Endothelial cell of umbilical vein (primary cell): ENCODE measurements at places on chromosomes 13 and 19. TPM values are rescaled to one million over a fixed set of nuclear protein-coding genes. Genes with fewer than 3 reads are reported as not detected.
A peak's percentile ranks its signal among the peaks of the same experiment; 100 is the strongest.

- H3K4me1 ChIP-seq: peaks cover 9% of the 10 kb centered on the region
- H3K27me3 ChIP-seq: no peaks in the 10 kb centered on the region
Measured at GRCh38 chr19:18488838-18489626, 32.8 kb downstream of the ELL start.

DNA sequence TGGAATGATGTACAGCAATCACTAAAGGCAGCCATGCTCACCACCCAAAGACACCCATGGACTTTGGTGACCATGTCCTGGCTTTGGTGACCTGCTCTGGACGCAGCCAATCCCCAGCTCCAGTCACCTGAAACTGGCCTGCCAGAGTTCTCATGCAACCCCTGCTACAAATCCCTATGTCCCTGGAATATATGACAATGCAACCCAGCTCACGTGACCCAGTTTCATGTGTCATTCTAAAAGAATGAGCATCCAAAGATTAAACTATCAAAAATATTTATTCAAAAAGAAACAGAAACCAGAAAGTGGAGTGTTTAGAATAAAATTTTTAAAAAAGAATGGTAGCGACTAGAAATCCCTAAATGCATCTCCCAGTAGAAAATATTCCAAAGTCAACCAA, 203.3 kb upstream of the IRS2 start:
- no peak for DNase-seq
- no peak overlapping the region for H3K4me3 ChIP-seq
- H3K27me3 ChIP-seq: no peaks in the 10 kb centered on the region
- H3K27ac ChIP-seq: no peak overlapping the region

DNA sequence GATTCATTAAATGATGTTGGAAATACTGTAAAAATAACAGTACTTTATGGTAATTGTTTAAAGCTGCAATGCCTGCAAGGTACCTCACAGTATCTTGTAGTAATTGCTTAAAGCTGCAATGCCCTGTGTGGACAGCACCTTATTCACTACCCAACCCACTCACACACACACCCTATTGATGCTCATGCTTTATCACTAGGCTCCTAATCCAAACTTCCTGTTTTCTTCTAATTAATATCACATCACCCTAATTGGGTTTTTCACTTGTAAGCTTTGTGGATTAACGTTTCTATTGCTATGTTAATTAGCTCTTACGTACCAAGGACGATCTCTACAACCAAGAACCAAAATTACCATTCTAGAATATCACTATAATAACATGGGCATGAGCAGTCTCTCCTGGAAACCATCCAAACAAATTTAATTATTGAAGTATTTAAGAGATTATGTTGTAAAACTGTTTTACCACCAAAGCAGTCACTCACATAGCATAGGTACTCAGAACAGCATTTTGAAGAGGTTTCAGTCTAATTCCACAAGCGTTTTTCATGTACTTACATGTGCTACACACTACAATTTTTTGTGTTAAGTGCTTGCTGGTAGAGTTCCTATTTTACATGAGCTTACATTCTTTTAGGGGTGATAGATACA, 303.8 kb downstream of the PCDH9 start:
- peaks cover 13% of the 10 kb centered on the region for H3K4me1 ChIP-seq
- no peak for DNase-seq
- H3K36me3 ChIP-seq: no peaks in the 10 kb centered on the region
- H3K27ac ChIP-seq: no peak overlapping the region

- peak; percentile 58 for DNase-seq
- peaks cover 2% of the 10 kb centered on the region for H3K36me3 ChIP-seq
- no peaks in the 10 kb centered on the region for H3K27me3 ChIP-seq
- peak overlapping the region; percentile 91 for H3K4me3 ChIP-seq
- peak overlapping the region; percentile 69 for H3K27ac ChIP-seq
Measured at GRCh38 chr13:113209759-113210421, 477 bp downstream of the CUL4A start.

GRCh38 chr13:104987621-104988020, 1547.8 kb downstream of the EFNB2 start:
- H3K4me1 ChIP-seq: peaks cover 26% of the 10 kb centered on the region
- H3K27me3 ChIP-seq: no peaks in the 10 kb centered on the region
- DNase-seq: peak; percentile 72
- H3K36me3 ChIP-seq: no peaks in the 10 kb centered on the region

DNA sequence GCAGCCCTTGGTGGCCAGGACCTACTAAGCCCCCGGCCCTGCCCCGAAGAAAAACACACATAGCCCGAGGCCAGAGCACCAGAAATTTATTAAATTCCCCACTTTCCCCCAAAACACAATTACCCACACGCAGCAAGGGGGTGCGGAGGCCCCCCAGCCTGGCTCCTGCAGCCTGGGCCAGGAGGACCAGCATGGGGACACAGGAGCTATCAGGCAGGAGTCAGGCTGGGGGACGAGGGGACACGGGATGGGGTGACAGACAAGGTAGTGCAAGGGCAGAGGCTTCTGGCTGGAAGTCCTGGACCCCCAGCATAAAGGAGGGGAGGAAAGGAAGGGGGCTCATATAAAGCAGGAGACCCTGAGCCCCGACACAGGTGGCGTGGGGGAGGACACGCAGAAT, 3.1 kb downstream of the RNU6-9 start:
- peaks cover 11% of the 10 kb centered on the region for H3K36me3 ChIP-seq
- H3K27me3 ChIP-seq: no peaks in the 10 kb centered on the region
- no peak overlapping the region for H3K27ac ChIP-seq
- DNase-seq: no peak
- no peaks in the 10 kb centered on the region for H3K4me1 ChIP-seq

DNA sequence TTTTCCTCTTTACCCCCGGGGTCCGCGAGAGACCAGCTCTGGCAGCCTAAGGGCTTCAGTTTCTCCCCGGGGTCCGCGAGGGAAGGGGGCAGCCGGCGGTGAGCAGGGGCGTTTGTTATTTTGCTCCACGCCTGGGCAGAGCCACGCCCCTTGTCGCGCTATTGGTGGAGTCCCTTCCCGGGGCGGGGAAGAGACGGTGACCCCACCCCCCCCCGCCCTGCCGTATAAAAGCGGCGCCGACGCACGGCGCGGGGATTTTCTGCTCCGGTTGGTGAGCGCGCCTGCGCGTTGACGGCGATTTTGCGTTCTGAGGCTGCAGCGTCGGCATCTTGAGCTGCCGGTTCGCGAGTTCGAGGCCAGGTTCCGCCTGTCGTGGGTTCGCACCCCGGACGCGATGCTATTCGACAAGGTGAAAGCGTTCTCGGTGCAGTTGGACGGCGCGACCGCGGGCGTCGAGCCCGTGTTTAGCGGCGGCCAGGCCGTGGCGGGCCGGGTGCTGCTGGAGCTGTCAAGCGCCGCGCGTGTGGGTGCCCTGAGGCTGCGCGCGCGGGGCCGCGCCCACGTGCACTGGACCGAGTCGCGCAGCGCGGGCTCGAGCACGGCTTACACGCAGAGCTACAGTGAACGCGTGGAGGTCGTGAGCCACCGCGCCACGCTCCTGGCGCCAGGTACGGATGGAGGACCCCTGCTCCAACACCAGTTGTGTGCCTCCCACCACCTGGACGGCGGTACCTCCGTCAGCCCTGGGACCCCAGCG, at the start of gene ARRDC2:
TSS of gene ARRDC2 (plus strand) at position 254 of the 757 bp plus-strand sequence. CDS start at position 395, 141 bp downstream.
- H3K27me3 ChIP-seq: no peaks in the 10 kb centered on the region
- peak; percentile 92 for DNase-seq
- H3K4me1 ChIP-seq: peaks cover 7% of the 10 kb centered on the region
- H3K4me3 ChIP-seq: peak within 1 kb of the TSS; percentile 18
- peak within 1 kb of the TSS; percentile 22 for H3K27ac ChIP-seq
- peaks cover 20% of the 10 kb centered on the region for H3K36me3 ChIP-seq

GRCh38 chr19:57052081-57052480, 67.7 kb upstream of the USP29 start:
- no peaks in the 10 kb centered on the region for H3K4me1 ChIP-seq
- H3K36me3 ChIP-seq: no peaks in the 10 kb centered on the region
- no peak for DNase-seq
- no peaks in the 10 kb centered on the region for H3K27me3 ChIP-seq

DNA sequence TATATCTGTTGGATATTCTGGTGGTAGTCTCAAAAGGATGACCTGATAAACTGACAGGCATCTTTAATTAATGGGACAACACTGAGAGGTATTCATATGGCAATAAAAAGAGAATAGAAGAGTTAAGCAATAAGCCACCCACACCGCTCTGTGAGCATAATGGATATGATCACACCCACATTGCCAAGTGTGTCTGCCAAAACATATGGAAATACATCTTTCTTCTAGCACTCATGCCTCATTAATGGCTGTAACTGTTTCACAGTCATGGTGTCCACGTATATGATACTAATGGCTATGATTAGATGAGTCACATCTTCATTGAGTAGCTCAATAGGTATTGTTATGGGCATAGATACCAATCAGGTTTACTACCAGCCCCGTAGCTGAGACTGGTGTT, 13.1 kb downstream of the IGFL3 start:
- no peak overlapping the region for H3K27ac ChIP-seq
- no peaks in the 10 kb centered on the region for H3K4me1 ChIP-seq
- H3K27me3 ChIP-seq: peaks cover 29% of the 10 kb centered on the region
- H3K4me3 ChIP-seq: no peak overlapping the region
- no peaks in the 10 kb centered on the region for H3K36me3 ChIP-seq
- no peak for DNase-seq

DNA sequence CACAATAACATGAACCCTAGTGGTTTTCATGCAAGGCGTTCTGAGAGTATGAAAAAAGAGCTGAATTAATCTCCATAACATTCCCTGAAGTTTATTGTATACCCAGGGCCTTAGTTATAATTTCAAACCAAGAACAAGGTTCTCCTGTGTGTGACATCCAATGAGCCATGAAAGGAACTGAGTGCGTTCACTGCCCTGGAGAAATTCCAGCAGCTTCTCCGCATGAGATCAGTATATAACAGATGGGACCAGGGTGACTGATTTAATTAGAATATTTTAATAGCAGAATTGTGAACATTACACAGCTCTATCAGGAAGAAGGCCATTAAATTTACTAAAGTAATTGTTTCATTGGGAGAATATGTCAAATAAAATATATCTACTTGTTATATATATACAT, 1190.5 kb upstream of the SLC10A2 start:
- no peak for DNase-seq
- peaks cover 3% of the 10 kb centered on the region for H3K4me1 ChIP-seq
- no peaks in the 10 kb centered on the region for H3K27me3 ChIP-seq

DNA sequence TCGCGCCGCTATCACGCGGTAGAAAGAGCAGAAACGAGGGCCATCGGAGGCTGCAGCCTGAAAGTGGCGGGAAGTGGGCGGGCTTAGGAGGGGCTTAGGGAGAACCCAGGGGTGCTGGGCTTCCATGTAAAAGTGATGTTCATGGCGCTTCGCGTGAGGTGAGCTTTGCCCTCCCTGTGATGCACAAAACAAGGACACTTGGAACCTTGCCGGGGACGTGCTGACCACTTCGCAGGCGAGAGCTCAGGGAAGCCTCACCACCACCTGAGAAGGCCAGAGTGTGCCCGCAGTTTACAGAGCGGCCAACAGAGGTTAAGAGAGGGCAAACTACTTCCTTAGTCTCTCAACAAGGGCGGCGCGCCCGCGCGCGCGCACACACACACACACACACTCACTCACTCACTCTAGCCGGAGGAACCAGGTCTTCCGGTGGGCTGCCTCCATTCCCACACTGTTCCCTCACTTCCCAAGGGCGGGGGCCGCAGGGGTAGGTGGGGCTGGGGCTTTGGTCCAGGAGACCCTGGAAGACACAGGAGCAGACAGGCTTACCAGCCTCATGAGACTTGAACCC, 651 bp downstream of the GAPDHS start:
- H3K4me1 ChIP-seq: no peaks in the 10 kb centered on the region
- H3K4me3 ChIP-seq: no peak overlapping the region
- no peak for DNase-seq
- H3K27ac ChIP-seq: no peak overlapping the region
- H3K27me3 ChIP-seq: peaks cover 12% of the 10 kb centered on the region

- peaks cover 9% of the 10 kb centered on the region for H3K36me3 ChIP-seq
- no peak overlapping the region for H3K27ac ChIP-seq
- H3K27me3 ChIP-seq: no peaks in the 10 kb centered on the region
- H3K4me1 ChIP-seq: peaks cover 7% of the 10 kb centered on the region
- peak; percentile 70 for DNase-seq
Measured at GRCh38 chr19:11324079-11324661, 15.3 kb downstream of the RAB3D start.

- peaks cover 4% of the 10 kb centered on the region for H3K4me1 ChIP-seq
- no peak overlapping the region for H3K27ac ChIP-seq
- no peaks in the 10 kb centered on the region for H3K36me3 ChIP-seq
Measured at GRCh38 chr13:64480672-64481071, 2749.5 kb downstream of the PCDH9 start.

GRCh38 chr19:11421371-11422098, 2.4 kb upstream of the RGL3 start:
- H3K36me3 ChIP-seq: no peaks in the 10 kb centered on the region
- H3K4me3 ChIP-seq: no peak overlapping the region
- peaks cover 36% of the 10 kb centered on the region for H3K27me3 ChIP-seq
- peaks cover 9% of the 10 kb centered on the region for H3K4me1 ChIP-seq
- DNase-seq: no peak

DNA sequence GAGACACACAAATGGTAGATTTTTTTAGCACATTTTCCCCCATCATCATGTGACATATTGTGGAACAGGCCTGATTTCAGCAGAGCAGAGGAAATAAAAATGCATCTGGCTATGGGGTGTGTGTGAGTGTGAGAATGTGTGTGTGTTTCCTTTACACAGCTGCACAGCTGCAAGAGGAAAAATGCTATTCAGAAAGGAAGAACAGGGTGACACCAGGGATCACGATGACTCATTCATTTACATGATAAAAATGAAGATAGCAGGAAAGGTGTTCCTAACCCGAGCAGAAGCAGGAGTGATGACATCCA, 469.5 kb upstream of the TSHZ3 start:
- no peaks in the 10 kb centered on the region for H3K27me3 ChIP-seq
- no peak for DNase-seq
- no peak overlapping the region for H3K27ac ChIP-seq
- no peak overlapping the region for H3K4me3 ChIP-seq
- H3K36me3 ChIP-seq: no peaks in the 10 kb centered on the region

DNA sequence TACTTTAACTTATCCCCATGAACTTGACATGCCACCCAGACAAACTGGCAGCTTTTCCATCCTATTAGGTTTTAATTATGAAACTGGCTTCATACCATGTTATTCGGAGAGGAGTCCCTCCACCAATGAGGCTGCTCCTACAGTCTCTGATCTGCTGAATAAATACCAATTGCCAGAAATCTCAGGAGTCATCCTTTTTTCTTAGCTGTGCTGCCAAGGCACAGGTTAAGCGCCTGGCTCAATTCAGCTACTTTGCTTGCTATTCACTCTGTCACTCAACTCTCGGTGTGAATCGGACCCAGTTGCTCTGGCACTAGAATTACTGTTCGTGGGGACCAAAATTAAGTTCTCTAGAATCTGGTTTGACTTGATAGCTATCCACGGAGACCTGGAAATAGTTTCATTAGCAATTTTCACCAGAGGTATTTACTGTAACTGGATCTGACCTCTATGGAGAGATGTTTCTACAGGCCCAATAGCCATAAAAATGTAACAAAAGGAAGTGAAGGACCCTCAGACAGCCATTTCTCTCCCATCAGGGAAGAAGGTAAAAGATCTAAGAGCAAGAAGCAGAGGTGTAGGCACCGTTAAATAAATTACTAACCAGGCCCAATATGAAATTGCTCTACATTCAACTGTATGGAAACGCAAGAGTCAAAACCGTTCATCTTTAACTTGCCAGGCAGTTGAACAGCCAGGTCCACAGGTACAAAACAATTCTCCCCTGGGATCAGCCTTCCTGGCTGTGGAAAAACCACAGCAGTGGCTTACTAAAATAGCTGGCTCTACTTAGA, 5.4 kb downstream of the ZC3H4 start:
- H3K27ac ChIP-seq: peak overlapping the region; percentile 26
- H3K4me3 ChIP-seq: no peak overlapping the region
- H3K27me3 ChIP-seq: no peaks in the 10 kb centered on the region
- H3K4me1 ChIP-seq: peaks cover 39% of the 10 kb centered on the region
- peak; percentile 18 for DNase-seq

The LHB gene
- 1.3 and 1.4 TPM in 2 replicates for polyA plus RNA-seq

The ZNF790 gene
- 1.6 and 2.1 TPM in 2 replicates for polyA plus RNA-seq

The PTBP1 gene
- polyA plus RNA-seq: 382 and 465 TPM in 2 replicates

The ZNF266 gene
- 11.8 and 16.7 TPM in 2 replicates for polyA plus RNA-seq

The PLIN4 gene
- polyA plus RNA-seq: 0.01 TPM in 1 of 2 replicates, not detected in the other
